ENCODE measurements at places on chromosomes 4 and X. TPM values are rescaled to one million over a fixed set of nuclear protein-coding genes. Genes with fewer than 3 reads are reported as not detected.

DNA sequence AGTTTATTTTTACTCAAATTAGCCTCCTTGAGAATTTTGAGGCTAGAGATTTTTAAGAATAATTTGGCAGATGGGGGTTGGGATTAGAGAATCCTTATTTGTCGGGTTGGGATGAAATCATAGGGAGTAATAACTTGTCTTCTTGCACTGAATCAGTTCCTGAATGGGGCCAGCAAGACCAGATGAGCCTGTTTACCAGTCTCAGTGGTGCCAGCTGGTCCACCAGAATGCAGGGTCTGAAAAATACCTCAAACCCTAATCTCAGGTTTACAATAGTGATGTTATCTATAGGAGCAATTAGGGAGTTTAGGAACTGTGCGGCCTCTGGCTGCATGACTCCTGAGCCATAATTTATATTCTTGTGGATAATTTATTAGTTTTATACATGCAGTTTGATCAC is 705.9 kb upstream of the AGA start:
- DNase-seq: no peak

GRCh38 chrX:37667141-37667540 is 18.4 kb upstream of the XK start:
- no peak for DNase-seq

Gene BEX2
- polyA plus RNA-seq: 2.7 TPM

Gene MAGEB17
- 0.17 TPM for polyA plus RNA-seq

DNA sequence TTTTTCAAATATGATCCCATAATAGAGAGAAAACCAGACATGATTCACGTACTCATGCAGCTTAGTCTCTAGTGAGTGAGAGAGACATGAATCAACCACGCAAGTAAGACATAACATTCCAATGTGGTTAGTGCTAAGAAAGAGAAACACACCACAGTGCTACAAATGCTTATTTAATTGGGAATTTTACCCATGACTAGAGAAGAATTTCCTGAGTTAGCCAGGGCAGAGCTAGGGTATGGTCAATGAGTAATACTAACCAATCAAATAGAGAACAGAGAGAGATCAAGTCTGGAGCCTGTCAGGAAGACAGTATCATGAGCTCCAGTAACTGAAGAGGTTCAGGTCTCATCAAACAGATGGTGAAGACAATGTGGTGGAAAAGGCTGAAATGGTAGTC is 495.2 kb downstream of the PDGFC start:
- DNase-seq: no peak

DNA sequence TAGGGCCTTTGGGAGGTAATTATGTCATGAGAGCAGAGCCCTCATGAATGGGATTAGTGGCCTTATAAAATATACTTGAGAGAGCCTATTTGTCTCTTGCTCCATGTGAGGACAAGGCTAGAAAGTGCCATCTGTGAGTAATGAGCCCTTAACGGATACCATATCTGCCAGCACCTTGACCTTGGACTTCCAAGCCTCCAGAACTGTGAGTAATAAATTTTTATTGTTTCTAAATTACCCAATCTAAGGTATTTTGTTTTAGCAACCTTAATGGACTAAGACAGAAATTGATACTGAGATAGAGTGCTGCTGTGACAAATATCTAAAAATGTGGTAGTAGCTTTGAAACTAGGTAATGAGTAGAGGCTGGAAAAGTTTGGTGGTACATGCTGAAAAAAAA is 285.0 kb upstream of the DIPK2B start:
- no peak for DNase-seq

GRCh38 chr4:14400307-14400706 is 602.0 kb upstream of the CPEB2 start:
- no peak for DNase-seq

DNA sequence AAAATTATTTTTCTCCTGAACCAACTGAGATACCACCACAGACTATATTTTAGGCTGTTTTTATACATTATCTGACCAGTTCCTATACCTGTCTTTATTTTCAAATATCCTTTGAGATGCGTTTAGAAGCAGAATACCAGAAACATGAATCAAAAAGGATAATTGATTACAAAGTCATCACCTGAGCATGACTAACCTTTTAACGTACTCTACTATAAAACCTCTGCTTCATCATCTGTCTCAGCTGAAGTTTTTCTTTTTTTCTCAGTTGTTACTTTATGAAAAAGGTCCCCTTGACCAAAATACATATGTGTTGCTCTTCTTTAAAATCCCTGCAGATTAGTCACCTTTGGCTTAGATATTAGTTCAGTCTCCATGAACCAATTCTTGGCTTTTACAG is 109.8 kb downstream of the AMMECR1 start:
- no peak for DNase-seq

Gene MGARP
- 0.13 TPM for polyA plus RNA-seq

DNA sequence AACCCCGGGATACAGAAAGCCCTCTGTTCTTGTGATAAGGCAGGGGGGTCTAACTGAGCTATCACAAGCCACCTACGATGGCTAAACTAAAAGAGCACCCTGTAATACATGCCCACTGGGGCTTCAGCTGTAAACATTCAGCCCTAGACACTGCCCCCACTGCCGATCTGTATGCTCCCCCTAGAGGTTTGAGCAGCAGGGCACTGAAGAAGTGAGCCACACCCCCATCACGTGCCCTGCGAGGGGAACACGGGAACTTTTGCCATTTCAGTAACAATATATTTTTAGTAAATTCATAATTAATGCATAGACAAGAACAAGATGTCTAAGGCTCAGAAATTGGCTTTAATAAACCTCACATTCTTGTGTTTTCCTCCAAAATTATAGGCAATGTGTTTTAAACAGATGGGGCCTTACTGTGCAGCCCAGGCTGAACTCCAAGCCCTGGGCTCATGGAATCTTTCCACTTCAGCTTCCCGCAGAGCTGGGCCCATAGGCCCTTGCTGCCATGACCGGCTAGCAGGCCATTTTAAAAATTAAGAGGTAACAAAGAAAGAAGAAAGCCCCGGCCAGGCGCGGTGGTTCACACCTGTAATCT is 235.3 kb upstream of the SFRP2 start:
- no peak for DNase-seq

DNA sequence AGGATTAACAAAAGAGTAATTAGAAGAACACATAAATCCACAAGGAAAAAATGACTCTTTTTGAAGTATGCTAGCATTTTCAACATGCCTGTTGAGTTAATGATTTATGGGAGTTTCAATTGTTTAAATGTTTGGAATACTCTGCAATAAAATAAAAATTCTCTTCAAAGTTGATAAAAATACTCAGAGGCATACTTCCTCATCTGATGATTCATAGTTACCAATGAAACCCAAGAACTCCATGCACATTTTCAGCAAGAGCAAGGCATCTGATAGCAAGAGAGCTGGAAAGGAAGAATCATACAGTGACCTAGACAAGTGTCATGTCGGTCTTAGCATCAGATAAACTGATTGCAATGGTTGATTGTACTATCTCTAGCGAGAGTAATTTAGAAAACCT is 443.7 kb upstream of the ATOH1 start:
- no peak for DNase-seq

Gene HPGDS
- polyA plus RNA-seq: 0.35 TPM

GRCh38 chr4:20287246-20287645 is 35.5 kb downstream of the SLIT2 start:
- DNase-seq: no peak

Gene TKTL2
- polyA plus RNA-seq: not detected

DNA sequence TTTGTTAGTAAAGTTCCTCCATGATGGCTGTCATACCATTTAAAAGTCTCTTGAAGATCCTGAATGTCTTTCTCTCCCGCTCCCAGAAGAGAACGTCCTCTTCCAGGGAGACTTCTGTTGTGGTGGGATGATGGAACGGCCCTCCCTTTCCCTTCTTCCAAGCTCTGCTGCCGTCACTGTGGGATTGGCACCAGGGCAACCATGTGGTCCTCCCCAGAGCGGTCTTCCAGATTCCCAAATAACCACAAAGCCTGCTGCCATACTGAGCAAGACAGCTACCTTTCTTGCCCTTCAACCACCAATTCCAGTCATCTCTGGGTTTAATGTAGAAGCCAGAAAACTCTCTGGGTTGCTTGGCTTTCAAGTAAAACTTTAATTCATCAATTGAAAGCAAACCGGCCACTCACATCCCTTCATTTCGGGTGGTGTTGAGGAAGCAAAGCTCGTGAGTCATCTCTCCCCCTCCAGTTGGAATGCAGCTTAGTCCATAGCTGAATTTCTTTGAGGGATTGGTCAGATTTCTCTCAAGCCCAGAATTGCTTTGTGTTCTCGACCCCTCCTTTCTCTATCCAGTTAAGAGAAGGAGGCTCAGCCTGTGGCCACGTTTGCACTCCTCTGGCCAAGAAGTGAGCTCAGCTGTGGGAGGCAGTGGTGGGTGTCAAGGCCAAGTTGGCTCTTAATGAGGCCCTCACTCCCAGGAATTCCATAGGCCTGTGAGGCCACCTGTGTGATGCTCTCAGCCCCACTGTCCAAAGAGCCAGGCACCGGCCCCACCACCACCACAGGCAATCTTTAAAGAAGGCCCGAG is 36.9 kb downstream of the FHDC1 start:
- DNase-seq: peak; percentile 37

All from psoas muscle (tissue), 8 donors.